AG04449 (cell line): ENCODE measurements at places on chromosomes 16 and 17.

- DNase-seq, result no peak
These were observed 17.3 kb downstream of the SAMD14 start for GRCh38 chr17:50112694-50113093.

DNA sequence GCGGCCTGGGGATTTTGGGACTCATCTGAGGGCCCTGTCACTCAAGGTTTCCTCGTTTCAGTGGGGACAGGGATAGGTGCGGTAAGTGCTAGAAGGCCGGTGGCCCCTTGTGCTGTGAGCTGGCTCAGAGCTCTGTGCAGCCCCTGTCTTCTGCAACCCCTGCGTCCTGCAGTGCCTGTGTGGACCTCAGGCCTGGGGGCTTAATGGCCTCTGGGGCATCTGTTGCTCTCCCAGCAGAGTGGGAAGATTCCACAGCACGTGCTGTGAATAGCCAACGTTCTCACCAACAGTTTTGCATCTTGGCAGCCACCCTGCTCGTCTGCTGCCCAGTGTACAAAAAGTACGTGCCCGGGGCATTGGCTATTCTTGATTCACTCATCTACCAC is 4.9 kb downstream of the FOXC2 start:
- no peak for DNase-seq

DNA sequence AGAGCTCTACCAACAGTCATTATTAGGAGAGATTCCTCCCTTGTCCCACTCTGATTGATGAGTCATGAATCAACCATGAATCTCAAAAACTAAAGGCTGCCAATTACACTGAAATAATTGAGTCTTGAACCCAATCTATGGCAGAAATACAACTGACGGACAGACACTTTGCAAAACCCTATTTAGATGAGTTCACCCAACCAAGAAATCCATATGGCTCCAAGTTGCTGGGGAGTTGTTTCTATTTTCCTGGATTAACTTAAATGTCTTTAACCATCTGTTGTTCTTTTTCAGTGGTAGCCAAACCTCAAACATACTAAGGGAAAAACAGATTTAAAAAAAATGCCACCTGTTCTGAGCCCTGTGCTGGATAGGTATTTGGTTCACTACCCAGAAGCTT is 151.0 kb downstream of the SHISA9 start:
- DNase-seq, result no peak

- DNase-seq, result no peak
These were observed 690 bp downstream of the RHOT1 start for GRCh38 chr17:32142857-32143526.

GRCh38 chr16:85090181-85090580 is 22.1 kb downstream of the CIBAR2 start:
- DNase-seq, result no peak

GRCh38 chr16:72723781-72724180 is 324.1 kb downstream of the ZFHX3 start:
- DNase-seq, result peak; percentile 24

DNA sequence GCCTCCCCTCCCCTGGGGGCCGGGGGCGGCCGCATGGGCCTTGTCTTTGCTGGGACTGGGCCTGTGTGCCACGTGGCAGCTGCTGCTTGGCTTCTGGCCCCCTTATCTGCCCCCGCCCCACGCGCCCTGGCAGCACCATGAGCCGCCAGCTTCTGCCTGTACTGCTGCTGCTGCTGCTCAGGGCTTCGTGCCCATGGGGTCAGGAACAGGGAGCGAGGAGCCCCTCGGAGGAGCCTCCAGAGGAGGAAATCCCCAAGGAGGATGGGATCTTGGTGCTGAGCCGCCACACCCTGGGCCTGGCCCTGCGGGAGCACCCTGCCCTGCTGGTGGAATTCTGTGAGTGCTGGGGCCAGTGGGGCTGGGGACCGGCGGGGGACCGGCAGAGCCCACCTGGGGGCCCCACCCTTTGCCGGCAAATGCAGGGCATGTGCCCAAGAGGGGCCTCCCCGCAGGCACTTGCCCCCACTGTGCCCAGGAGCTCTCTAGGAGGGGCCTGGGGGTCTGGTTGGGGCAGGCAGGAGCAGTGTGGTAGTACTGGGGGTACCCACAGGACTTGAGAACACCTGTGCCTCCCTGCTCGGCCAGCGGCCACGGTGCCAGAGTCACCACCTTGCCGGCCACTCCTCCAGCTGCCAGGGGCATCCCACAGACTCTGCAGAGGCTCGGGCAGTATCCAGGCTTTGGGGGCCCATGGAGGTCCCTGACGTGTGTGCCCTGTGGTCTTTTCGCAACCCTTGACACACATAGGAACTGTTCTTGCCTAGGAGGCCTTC is at the start of gene PDIA2:
TSS of gene PDIA2 (plus strand) at position 132 of the 773 bp plus-strand sequence. CDS start at position 138, 6 bp downstream.
- no peak for DNase-seq
